ENCODE measurements at places on chromosomes 4 and X.

GRCh38 chrX:37796805-37797204 is 16.9 kb downstream of the CYBB start:
- no peak overlapping the region for H3K27ac ChIP-seq
- H3K4me1 ChIP-seq = no peaks in the 10 kb centered on the region
- DNase-seq = no peak
- no peaks in the 10 kb centered on the region for H3K36me3 ChIP-seq
- no peaks in the 10 kb centered on the region for H3K27me3 ChIP-seq

DNA sequence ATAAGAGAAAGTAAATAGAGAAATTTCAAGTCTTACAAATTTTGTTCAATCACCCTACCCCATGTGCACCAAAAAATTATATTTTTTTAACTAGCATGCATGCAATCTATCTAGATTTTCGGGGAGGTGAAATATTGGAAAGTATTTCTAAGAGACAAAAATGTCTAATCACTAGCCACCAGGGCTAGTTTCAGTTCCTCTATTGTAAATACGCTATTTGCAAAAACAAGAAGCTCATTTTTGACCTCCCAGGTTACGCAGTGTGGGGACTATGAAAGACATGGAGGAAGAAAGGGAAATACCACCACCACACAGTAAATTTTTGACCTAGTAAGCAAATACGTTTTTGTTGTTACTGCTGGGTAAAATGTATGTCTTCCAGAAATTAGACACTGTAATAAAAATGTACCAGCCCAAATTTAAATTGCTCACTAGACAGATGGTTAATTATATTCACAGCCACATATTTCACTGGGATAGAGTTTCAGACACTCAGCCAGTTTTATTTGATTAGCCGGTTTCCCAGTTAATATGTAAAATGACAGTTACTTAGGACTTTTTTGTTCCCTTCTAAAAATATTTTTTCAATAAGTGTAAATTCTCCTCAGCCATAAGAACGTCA is 2.2 kb downstream of the NEXMIF start:
- no peak overlapping the region for H3K27ac ChIP-seq
- no peaks in the 10 kb centered on the region for H3K36me3 ChIP-seq
- no peaks in the 10 kb centered on the region for H3K27me3 ChIP-seq
- no peaks in the 10 kb centered on the region for H3K4me1 ChIP-seq
- H3K4me3 ChIP-seq = no peak overlapping the region

DNA sequence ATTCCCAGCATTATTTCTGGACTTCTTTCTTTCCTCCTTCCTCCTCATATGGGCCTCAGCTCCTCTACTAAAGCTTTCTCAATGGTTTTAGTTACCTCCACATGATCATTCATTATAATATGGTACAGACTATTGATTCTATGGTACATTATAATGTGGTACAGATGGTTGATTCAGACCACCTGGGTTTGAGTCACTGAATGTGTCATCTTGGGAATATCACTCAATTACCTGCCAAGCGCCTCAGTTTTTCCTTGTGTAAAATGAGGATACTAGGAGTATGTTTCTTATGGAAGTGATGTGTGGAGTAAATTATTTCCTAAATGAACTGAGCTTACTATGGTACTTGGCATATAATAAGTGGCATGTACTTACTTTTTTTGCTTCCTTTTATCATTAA is 27.7 kb downstream of the SLIT2 start:
- H3K4me1 ChIP-seq = no peaks in the 10 kb centered on the region
- DNase-seq = no peak
- no peaks in the 10 kb centered on the region for H3K36me3 ChIP-seq
- H3K27ac ChIP-seq = no peak overlapping the region
- no peaks in the 10 kb centered on the region for H3K27me3 ChIP-seq

GRCh38 chrX:134551376-134552048 is 91.5 kb downstream of the HPRT1 start:
- H3K36me3 ChIP-seq = no peaks in the 10 kb centered on the region
- no peaks in the 10 kb centered on the region for H3K27me3 ChIP-seq
- DNase-seq = no peak
- no peak overlapping the region for H3K4me3 ChIP-seq

GRCh38 chrX:79259073-79259689 is 108.0 kb downstream of the ITM2A start:
- H3K36me3 ChIP-seq = no peaks in the 10 kb centered on the region
- DNase-seq = no peak
- H3K27ac ChIP-seq = no peak overlapping the region
- H3K27me3 ChIP-seq = no peaks in the 10 kb centered on the region
- no peaks in the 10 kb centered on the region for H3K4me1 ChIP-seq

Data from Panc1 (cell line).